Fibroblast of skin of left quadriceps (primary cell): ENCODE measurements at places on chromosomes 5 and 9.
A peak's percentile ranks its signal among the peaks of the same experiment; 100 is the strongest.

- DNase-seq = peak; percentile 23
Observed at GRCh38 chr9:96612105-96612965, 7.3 kb downstream of the CDC14B start.

GRCh38 chr5:137372773-137373160, 126.4 kb downstream of the SPOCK1 start:
- no peak for DNase-seq

GRCh38 chr9:83339435-83339834, 198.8 kb downstream of the FRMD3 start:
- DNase-seq = no peak

DNA sequence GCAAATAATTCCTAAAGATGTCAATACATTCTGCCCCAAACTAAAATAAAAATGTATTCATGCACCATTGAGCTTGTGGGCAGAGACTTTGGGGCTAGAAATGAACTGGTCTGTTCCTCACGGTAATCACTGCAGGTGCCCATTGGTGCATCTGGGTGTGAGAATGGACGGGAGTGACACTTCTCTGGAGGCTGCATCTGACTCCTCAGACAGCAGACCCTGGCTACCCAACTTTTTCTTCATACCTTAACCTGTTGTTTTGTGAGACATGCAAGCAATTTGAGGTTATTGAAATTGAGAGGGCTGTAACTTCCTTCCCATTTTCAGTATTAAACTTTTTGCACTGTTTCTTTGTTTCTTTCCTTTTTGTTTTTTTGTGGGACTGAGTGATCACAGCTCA, 333.4 kb downstream of the ICE1 start:
- DNase-seq = no peak
